ENCODE measurements at places on chromosomes 6 and 20. TPM values are rescaled to one million over a fixed set of nuclear protein-coding genes. Genes with fewer than 3 reads are reported as not detected.

Gene BPIFB4
- polyA plus RNA-seq = not detected

Gene CST2
- not detected for polyA plus RNA-seq

- DNase-seq = no peak
These were observed 44.5 kb downstream of the RPRD1B start for GRCh38 chr20:38078084-38078483.

GRCh38 chr6:162899148-162899547, 171.4 kb downstream of the PACRG start:
- DNase-seq = no peak

DNA sequence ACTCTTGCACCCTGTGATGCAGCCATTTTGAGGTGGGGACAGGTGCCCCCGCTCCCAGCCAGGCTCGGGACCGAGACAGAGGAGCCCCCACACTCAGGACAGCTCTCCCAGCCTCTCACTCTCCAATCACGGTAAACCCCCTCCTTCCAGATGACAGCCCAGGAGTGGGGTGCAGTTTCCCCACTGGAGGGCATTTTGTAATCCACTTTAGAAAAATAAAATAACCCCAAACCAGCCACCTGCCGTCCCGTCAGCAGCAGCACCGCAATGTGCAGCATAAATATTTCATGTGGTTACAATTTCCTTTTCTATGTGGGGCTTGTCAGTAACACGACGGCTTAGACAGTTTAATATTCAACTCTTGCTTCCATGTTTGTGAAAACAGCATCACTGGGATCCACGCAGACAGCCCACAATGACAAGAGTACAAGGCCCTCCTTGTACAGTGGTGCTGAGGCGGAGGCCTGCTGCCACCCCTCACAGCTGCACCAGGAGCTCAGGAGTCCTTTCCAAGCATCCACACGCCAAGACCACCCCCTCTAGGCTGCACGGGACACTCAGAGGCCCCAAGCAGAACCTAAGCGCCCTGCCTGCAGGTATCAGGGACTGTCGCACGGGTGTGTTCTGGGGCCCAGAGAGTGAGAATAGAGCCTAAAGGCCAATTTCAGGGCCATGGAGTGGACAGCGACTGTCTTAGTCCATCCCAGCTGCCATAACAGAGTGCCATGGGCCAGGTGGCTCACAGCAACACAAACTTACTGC, 116.7 kb downstream of the JPH2 start:
- DNase-seq = no peak
